ENCODE measurements at places on chromosomes 12 and 14.

DNA sequence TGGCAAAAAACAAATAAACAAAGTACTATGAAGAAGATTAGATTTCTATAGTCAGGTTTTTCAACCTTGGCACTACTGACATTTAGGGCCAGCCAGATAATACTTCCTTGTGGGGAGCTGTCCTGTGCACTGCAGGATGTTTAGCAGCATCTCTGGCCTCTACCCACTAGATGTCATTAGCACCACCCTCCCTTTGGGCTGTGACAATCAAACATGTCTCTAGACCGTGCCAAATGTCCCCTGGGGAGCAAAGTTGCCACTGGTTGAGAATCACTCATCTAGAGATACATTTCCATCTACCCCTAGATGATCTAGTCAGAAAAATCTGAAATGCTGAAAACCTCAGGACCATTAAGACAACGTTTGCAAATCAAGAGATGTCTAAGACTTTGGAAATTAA lies 29.9 kb downstream of the SRRM4 start:
- DNase-seq = no peak

DNA sequence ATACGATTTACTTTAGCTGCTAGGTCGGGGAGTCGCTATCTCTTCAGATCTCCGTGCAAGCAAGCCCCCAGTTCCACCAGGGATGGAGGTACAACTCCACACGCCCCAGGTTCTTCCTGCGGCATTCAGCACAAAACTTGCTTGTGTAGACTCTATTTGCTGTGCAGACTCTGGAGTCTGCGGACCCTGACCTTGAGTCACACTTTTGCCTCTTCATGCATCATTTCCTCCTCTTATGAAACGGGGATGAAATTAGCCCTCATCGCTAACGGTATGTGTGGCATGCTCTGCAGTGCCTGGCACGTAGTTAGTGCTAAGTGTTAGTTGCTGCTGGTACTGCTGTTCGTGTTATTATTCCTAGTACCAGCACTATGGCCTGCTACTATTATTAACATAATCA lies 84.4 kb downstream of the TMEM132D start:
- no peak for DNase-seq

GRCh38 chr14:68854421-68854820 lies 61.6 kb upstream of the ZFP36L1 start:
- no peak for DNase-seq

DNA sequence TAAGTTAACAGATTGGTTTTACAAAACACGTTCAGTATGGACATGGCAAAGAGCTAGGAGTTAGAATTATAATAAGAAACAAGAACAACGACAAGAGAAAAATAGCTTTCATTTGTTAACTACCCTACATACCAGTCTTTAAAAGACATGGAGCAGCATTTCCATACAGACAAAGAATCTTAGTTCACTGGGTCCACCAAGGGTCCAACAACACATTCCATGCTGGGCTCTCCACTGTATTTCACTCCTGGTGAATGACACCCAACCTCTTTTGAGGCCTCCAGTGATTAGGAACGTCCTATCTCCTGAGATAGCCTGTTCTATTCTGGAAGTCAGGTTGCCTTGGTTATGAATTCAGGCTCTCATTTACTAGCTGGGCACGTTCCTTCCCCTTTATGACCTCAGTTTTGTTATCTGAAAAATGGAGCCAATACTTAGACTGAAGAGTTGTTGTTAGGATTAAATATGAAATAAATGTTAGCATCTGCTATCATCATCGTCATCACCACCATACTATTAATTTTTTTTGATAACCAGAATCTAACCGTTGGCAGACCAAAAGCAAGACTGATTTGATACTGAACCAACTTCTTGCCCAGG lies 37.7 kb downstream of the C12orf75 start:
- no peak for DNase-seq

GRCh38 chr14:68308726-68309520 lies 483.9 kb downstream of the ZFP36L1 start:
- no peak for DNase-seq
